Activated effector memory CD4-positive, alpha-beta T cell treated with anti-CD3 and anti-CD28 coated beads, Interleukin-2, amount 50 U/mL, for 16 hours (primary cell): ENCODE measurements at places on chromosomes 7 and 10.

- DNase-seq = no peak
Measured at GRCh38 chr10:18786478-18786877, 127.2 kb downstream of the ARL5B start.

DNA sequence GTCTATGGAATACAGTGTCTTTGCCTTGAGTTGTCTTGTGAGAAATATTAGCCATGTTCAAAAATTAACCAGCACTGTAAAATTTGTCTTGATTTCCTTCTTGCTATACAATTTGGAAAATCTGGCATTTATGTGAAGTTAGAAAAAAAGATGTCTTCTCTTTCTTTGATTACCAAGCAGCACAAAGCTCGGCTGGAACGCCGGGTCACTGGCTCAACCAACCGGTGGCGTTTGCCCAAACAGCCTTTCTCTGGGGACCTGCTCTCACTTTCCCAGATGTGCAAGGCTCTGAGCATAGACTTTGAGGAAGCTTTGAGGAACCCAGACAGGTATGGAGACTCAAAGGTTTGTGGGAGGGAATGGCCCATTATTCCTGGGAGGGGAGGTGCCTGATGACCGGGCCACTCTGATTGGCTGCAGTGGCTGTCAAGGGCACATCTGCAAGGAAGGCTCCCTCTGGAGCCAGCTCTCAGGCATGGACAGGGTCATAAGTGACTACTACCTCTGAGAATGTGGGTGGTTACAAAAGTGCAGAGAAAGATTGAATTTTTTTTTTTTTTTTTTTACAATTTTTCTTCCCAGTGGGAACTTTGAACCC, 5.6 kb downstream of the BTBD16 start:
- no peak for DNase-seq

DNA sequence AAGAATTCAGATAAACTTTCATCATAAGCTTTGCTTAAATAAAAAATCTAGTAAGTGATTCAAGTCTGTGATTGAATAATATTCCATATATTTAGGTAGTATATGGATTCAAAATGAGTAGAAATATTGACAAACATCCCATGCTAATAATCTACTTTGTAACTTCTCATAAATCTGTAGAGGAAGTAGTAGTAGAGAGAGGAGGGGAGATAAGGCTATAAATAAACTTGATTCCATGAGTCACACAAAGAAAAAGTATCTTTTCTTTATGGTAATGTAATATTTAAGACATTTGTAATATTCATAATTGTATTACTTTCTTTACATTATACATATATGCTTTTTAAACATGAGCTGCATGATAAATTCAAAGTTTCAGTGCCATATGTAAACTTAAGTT, 25.6 kb upstream of the CD36 start:
- no peak for DNase-seq

- DNase-seq = no peak
Measured at GRCh38 chr10:18071591-18071990, 68.6 kb upstream of the CACNB2 start.

GRCh38 chr7:78642751-78643150, 810.7 kb downstream of the MAGI2 start:
- no peak for DNase-seq

GRCh38 chr10:124076148-124076733, 17.2 kb downstream of the CHST15 start:
- no peak for DNase-seq

DNA sequence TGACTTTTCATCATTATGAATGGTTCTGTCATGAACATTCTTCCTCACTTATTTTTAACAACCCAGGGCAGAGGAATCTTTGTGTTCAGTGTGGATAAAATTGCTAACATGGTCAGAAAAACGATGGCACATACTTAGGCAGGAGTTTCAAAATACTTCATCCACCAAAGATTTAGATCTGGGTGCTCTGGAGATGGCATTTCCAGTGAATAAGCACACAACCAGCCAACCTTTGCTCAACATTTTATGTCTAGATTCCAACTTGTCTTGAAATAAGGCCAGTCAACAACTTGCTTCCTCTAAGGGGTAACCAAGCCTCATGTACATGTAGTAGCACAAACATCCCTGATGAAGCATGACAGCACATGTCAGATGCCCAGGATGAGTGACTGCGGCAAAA, 33.4 kb upstream of the ADRB1 start:
- DNase-seq = no peak

- DNase-seq = peak; percentile 77
Measured at GRCh38 chr10:112369495-112370423, 4.2 kb upstream of the ACSL5 start.

- no peak for DNase-seq
Measured at GRCh38 chr10:84543948-84544347, 215.6 kb downstream of the CCSER2 start.

DNA sequence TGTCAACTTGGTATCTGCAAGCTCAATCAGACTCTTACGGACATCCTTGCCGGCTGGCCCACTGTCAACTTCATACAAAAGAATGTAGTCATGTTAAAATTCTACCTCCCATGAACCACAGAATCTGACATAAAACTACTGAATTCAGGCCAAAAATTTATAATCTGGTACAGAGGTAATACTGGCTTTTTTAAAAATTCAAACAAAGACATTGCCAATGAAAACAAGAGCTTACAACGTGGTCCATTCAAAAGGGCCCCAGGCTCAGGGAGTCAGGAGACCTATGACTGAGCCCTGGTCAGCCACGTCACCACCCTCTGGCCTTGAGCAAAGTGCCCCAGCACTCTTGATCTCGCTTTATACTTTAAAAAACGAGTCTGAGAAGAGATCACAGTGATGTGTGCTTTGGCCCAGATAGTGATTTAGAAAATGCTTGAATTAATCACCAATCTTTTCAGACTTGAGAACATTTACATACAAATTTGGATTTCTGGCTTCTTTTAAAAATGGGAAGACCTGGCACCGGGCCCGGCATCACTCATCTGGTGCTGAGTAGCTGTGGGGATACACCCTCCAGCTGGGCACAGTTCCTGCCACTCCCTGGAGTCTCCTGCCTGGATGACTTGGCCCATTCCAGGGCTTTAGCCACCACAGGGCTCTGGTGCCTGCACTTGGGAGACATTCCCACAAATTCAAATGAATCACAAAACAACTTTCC, 94.1 kb downstream of the PIP4K2A start:
- DNase-seq = no peak

GRCh38 chr7:43535031-43535451, 47.9 kb upstream of the STK17A start:
- no peak for DNase-seq

- DNase-seq = no peak
Measured at GRCh38 chr10:119365773-119366599, 158.6 kb downstream of the GRK5 start.

GRCh38 chr10:35822316-35822715, 180.2 kb upstream of the FZD8 start:
- no peak for DNase-seq

DNA sequence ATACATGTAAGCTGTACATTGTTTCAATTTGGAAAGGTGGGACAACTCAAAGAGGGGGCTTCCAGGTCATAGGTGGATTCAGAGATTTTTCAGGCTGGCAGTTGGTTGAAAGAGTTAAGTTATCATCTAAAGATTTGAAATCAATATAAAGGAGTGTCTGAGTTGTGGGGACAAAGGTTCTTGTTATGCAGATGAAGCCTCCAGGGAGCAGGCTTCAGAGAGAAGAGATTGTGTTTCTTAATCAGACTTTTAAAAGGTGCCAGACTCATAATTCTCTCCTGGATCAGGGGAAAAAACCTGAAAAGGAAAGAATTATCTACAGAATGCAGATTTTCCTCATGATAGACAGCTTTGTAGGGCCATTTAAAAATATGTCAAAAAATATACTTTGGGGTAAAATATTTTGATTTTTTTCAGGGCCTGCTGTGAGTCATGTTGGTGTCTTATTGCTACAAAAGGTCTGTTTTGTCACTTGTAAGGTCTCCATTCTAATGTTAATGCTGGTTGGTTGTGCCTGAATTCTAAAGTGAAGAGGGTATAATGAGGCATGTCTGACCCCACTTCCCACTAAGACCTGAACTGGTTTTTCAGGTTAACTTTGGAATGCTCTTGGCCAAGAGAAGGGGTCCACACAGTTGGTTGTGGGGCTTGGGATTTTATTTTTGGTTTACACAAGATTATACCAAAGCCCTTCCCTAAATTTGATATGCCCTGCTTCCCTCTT, 52.7 kb upstream of the PRSS1 start:
- no peak for DNase-seq

DNA sequence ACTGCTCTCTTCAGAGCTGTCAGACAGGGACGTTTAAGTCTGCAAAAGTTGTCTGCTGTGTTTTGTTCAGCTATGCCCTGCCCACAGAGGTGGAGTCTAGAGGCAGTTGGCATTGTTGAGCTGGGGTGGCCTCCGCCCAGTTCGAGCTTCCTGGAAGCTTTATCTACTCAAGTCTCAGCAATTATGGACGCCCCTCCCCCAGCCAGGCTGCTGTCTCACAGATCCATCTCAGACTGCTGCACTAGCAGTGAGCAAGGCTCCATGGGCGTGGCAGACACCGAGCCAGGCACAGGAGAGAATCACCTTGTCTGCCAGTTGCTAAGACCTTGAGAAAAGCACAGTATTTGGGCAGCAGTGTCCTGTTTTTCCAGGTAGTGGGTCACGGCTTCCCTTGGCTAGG, 98.1 kb downstream of the SDHAF3 start:
- no peak for DNase-seq
